ENCODE measurements at places on chromosomes 11 and 22. TPM values are rescaled to one million over a fixed set of nuclear protein-coding genes. Genes with fewer than 3 reads are reported as not detected.

Gene TEX54
- total RNA-seq = not detected

Gene TIMM10B
- total RNA-seq = 68.2 TPM

Gene CD3G
- total RNA-seq = not detected

Gene INPP5J
- 0.21 TPM for total RNA-seq

Gene UBQLNL
- not detected for total RNA-seq

Gene HEPHL1
- 2.2 TPM for total RNA-seq

Gene ZNF280B
- 0.21 TPM for total RNA-seq

Gene TTC28
- 3.2 TPM for total RNA-seq
